Adrenal gland (tissue), 19 donors: ENCODE measurements at places on chromosomes 4 and X. TPM values are rescaled to one million over a fixed set of nuclear protein-coding genes. Genes with fewer than 3 reads are reported as not detected.

CDS1 gene
- total RNA-seq: 9.4 TPM

NAP1L3 gene
- total RNA-seq: 6.4 TPM

SLC25A43 gene
- total RNA-seq: 1.0 TPM

CTAG1B gene
- not detected for total RNA-seq

CTAG2 gene
- not detected for total RNA-seq

HGFAC gene
- total RNA-seq: not detected

TMEM156 gene
- total RNA-seq: 0.84 TPM

S100P gene
- 1.0 TPM for total RNA-seq

GPR173 gene
- total RNA-seq: 1.0 TPM

S100G gene
- not detected for total RNA-seq

PPARGC1A gene
- total RNA-seq: 9.3 TPM

ATP2B3 gene
- 23.3 TPM for total RNA-seq

L1CAM gene
- 31.8 TPM for total RNA-seq

FGF5 gene
- total RNA-seq: not detected

HTN3 gene
- total RNA-seq: not detected
